Activated T-cell treated with anti-CD3 and anti-CD28 coated beads for 1 hour (primary cell): ENCODE measurements at places on chromosomes 2 and 18.
A peak's percentile ranks its signal among the peaks of the same experiment; 100 is the strongest.

- no peak for DNase-seq
Observed at GRCh38 chr18:51278045-51278649, 80.7 kb upstream of the MEX3C start.

GRCh38 chr2:29224693-29225551 is 109.7 kb downstream of the CLIP4 start:
- DNase-seq = no peak

- no peak for DNase-seq
Observed at GRCh38 chr18:61587865-61588264, 254.6 kb downstream of the CDH20 start.

DNA sequence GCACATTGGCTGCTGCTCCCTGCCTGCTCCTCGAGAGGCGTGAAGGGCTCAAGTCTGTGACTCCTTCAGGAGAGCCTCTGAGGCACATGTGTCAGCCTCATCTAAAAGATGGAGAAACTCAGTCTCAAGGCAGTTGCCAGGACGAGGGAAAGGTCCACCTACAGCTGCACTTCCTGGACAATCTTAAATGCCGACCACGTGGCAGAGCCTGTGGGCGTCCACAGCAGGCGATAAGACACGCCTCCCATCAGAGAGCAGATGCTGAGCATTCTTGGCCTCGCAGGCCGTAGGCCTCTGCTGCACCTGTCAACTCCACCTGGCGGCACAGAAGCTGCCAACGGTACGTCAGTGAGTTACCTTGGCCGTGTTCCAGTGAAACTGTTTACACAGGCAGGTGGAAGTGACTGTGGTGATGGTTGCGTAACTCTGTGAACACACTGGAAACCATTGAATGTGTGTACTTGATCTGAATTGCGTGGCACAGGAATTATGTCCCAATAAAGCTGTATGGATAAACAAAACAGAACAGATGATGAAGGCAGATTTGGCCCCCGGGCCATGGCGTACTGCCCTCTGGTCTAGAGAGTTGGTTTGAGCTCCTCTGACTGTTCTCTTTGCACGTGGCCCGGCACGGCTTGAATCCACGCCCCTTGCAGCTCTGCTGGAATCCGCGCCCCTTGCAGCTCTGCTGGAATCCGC is 114.5 kb downstream of the RNF144A start:
- peak; percentile 20 for DNase-seq

DNA sequence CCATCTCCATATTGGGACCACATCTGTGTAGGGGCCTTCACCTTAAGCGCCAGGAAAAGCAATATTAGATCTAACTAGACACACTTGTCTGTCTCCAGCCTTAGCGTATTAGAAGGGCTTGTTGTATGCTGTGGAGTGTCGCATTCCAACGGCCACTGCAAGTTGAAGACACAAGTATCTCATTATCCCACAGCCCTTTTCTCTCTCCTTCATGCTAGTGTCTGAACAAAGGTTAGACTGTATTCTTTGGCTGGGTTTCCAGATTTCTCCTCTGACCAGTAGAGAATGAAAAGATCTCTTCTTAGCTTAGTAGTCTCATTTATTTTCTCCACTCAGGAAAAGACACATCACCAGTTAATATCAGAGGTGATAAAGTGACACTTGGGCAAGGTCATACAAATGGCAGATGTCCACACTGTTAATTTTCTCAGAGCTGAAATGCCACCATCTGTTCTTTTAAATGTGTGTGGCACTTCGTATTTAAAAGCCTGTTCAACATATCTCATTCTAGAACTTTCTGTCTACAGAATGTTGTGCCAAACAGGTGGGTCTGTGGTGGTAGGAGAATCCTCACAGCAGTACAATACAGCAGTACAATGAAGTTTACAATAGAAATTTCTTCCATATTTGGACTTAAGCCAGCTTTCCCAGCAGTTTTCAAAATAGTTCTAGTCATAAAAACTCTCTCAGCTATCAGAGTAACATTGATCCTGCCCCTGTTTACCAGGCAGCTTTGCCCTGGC is 94.0 kb upstream of the ITGA6 start:
- DNase-seq = no peak

DNA sequence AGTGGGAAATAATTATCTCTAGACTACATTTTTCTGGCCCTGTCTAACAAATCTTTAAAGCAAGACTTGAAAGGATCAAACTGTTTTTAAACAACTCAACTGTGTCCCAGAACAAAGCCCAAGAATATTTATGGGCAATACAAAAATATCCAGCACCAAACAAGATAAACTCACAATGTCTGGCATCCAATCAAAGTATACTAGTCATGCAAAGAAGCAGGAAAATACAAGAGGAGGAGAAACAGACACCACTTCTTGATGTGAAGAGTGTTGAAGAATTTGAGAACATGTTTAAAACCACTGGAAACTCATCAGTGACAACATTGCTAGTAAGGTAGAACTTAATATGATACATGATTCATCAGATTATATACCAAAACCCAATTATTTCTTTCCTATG is 66.1 kb upstream of the CDC42EP3 start:
- no peak for DNase-seq

DNA sequence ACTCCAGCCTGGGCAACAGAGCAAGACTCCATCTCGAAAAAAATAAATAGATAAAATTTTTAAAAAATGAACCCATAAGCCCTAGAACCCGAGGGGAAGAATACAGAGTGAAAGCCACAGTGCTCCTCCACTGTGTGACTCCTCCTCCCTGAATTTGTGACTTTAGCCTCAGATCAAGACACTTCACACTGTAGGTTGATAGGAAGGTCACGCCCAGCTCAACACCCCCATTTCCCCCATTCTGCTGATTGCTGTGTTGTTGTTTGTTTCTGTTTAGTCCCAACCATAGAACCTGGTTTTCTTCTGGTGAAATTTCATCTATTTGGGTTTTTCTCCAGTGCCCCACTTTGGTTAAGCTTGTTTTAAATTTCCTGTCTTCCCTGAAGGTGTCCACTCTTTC is 102.2 kb downstream of the VIT start:
- DNase-seq = no peak

- no peak for DNase-seq
Observed at GRCh38 chr2:44952143-44952805, 10.8 kb downstream of the SIX3 start.

DNA sequence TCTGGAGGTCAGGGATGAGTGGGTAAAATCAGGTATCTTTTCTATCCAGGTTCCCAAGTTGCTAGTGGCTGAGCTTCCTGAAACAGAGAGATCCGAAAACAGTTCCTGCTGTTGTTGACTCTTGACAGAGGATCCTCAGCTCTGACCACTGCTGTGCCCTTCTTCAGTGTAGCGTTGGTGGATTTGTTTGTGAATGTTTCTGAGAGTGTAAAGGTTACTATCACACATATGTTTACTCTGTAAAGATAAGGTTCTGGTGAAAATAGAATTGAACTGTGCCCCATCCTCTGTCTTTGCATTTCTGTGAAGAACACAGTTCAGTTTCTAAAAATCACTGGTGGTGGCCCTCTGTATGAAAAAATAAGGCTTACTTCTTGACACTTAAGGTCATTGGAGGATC is 119.8 kb downstream of the LDLRAD4 start:
- no peak for DNase-seq

- no peak for DNase-seq
Observed at GRCh38 chr2:212931271-212931670, 220.1 kb downstream of the IKZF2 start.

GRCh38 chr2:203623096-203623495 is 83.3 kb upstream of the CD28 start:
- DNase-seq = no peak

DNA sequence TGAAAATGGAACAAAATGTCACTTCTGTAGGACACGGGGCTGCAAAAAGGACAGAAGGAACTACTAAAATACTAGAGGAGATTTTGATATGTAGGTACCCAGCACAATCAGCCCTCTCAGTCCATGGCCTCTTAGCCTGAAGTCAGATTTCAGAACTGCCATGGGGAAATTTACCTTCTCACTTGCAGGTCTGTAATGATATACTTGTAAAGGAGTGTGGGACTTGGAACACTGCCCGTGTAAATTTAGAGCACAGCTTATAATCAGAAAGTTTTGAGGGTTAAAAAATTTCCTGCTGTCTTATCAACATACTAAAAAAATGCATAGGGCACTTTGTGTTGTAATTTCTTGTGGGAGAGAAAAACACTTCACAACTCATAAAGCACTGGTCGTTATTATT is 60.6 kb downstream of the ZEB2 start:
- no peak for DNase-seq

DNA sequence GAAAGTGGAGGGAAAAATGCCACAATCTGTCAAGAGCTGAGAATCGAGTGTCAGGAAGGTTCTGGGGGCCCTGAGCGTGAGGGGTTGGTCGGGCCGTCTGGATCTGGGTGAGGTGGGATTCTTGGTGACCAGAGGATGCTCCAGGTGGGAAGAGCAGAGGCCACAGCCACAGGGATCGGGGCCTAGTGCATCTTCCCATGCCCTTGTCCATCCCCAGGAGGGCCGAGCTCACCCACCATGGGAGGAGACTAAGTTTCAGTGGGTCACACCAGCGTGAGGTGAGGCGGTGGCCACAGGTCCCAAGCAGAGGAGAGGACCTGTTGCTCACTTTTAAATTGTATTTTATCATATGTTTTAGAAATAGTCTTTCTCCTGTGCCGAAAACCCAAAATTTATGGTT is 70.0 kb downstream of the TMEM18 start:
- DNase-seq = no peak

GRCh38 chr2:36427790-36428243 is 72.2 kb downstream of the CRIM1 start:
- no peak for DNase-seq
